ENCODE measurements at places on chromosomes 1 and 21.

GRCh38 chr1:235610157-235610556, 39.4 kb downstream of the GNG4 start:
- no peak for DNase-seq

DNA sequence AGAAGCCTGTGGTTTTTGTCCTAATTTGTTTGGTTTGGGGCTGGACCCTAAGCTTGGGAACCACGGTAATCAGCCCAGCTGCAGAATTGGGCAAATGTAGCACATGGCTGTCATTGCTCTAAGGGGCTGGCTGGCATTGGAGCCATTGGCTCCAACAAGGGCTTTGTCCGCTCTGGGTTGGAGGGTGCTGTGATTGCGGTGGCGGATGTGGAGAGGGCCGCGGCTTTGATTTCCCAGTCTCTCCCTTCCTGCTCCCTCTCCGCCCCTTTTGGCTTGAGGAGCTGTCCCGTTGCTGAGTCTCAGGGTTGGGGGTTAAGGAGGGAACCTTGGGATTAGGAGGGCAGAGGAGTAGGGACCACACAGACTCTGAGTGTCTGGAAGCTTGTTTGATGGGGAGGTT, 91.7 kb upstream of the CD34 start:
- no peak for DNase-seq

GRCh38 chr1:156523801-156524480, 23.4 kb upstream of the MEF2D start:
- DNase-seq, result no peak

DNA sequence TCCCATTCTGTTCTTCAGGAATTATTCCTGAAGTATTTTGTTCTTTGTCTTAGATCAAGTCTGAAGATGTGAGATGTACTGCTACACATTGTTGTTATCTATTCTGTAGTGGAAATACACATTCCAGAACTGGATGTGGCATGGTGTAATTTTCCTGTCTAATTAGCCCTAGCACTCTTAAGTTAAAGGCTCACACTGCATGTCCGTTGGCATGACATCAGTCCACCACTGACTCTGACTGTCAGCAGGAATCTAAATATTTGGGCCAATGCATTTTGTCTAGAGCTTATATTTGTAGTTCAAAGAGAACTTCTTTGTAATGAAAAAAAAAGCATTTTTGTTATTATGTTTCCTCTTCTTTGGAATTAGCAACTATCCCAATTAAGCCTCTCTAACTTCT, 201.0 kb downstream of the S1PR1 start:
- DNase-seq, result no peak

- peak; percentile 81 for DNase-seq
Measured at GRCh38 chr1:229003233-229004031, 267.5 kb upstream of the RAB4A start.

GRCh38 chr1:166479052-166479631, 312.3 kb upstream of the FAM78B start:
- no peak for DNase-seq

DNA sequence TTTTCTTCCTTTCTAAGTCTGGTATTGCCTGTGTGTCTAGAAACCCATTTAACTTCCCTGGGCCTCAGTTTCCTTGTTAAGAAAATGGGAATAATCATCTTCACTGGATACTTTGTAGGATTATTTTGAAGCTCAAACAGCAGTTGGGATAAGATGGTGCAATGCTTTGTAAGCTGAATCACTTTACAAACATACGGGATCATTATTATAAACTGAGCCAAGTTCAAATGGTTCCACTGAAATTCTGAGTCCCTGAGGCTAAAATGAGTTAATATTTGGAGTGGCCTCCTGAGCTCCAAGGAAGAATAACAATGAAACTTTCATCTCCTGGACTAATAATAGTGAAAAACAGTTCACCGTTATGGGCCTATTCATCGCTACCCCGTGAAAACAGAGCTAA, 388.0 kb downstream of the PLPP3 start:
- DNase-seq, result no peak

GRCh38 chr1:58746757-58747156, 37.1 kb downstream of the JUN start:
- DNase-seq, result no peak

DNA sequence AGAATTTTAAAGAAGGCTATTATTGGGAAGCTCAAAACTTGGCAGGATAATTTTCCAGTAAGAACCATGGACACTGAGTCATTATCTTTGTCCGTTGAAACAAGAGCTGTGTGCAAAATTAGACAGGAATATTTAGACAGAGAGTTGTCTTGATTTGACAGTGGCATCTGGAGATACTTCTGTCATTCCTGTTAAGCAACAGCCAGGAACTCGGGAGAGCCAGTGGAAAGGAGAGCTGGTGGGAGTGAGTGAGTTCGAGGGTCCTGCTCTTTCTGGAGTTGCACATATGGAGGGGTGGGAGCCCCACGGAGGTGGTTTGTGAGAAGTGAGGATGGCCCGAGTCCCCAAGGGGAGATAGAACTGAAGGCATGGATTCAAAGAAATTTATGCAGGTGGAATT, 3.1 kb downstream of the COQ8A start:
- no peak for DNase-seq

- no peak for DNase-seq
Measured at GRCh38 chr1:109910963-109911798, 532 bp downstream of the CSF1 start.

GRCh38 chr1:222167111-222167510, 380.8 kb downstream of the HHIPL2 start:
- no peak for DNase-seq

DNA sequence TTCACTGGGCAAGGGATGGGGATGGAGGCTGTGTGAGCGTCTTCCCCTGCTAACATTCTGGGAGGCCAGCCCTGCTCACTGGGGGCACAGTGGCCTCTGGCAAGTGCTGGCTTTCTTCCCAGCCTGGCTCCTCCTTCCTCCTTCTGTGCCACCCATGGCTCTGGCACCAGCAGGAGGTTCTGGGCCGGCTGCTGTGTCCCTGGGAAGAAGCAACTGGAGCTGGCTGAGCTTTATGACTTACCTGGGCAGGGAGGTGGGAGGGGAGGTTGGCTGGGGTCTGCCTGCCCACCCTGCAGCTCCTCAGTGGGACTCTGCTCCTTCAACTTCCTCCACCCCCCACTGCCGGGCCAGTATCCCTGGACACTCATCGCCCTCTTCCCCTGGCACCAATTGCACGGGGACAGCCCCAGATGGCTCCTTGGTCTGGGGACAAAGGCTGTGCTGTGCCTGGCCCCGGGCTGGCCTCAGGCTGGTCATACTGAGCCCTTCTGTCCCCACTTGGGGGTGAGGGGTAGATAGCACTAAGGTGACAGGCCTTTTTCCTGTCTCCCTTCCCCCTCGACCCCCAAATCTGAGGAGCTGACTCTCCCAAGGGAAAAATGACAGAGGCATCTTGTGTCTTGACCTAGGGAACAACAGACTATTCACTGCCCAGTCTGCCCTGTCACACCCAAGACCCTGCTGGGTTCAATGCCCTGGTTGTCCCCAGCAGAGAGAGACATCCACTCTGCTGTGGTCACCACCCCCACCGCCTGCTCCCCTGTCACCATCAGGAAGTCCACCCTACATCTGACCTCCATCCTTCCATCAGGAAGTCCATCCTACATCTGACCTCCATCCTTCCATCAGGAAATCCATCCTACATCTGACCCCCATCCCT, 14.4 kb downstream of the CDK18 start:
- peak; percentile 81 for DNase-seq

DNA sequence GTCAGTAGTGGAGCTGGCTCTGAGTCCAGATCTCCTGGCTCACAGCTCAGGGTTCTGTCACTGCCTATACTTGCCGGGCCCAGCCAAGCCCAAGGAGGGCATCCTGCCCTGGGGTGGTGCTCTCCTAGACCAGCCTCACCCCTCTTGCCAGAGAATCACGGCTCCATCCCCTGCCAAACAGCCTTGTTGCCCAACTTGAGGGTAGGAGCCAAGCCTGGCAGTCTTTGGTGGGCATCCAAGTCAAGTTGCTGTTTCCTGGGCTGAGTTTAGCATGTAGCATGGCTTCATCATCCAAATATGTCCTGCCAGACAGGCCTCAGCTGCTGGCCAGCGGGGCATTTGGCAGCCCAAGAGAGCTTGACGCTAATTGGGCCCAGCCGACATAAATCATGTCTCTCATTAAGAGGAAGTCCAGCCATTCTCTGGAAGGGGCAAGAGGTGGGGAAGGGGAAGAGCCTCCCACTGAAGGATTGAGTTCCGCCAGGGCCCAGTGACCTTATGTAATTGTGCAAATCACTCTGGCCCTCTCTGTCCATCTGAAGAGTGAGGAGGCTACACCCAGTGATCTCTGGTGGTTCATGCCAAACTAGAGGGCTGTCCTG, 22.6 kb upstream of the TRABD2B start:
- DNase-seq, result no peak

DNA sequence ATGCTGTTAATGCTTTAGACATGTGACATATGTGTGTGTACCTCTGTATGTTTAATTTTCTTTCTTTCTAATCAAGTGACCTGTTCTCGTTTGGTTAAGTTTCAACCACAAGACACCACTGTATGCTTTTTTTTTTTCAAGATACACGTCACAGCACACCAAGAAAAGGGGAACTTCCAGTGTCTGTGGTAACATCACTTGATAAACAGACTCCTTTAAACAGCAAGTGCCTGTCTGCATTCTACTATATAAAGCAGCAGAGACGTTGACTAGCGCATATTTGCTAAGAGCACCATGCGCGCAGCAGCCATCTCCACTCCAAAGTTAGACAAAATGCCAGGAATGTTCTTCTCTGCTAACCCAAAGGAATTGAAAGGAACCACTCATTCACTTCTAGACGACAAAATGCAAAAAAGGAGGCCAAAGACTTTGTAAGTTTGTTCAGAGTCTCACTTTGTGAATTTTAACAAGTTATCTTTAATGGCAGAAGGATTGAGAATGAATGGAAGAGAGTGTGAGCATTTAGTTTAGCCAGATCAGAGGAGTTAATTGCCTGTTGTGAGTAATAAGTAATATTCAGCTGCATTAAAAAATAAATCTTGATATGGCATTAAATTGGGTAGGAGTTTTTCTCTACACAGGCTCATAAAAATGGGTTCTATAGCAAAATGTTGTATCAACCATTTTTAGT, at the start of gene RGS1:
TSS of gene RGS1 (plus strand) at position 275 of the 691 bp plus-strand sequence. CDS start at position 295, 20 bp downstream.
- DNase-seq, result peak; percentile 6

DNA sequence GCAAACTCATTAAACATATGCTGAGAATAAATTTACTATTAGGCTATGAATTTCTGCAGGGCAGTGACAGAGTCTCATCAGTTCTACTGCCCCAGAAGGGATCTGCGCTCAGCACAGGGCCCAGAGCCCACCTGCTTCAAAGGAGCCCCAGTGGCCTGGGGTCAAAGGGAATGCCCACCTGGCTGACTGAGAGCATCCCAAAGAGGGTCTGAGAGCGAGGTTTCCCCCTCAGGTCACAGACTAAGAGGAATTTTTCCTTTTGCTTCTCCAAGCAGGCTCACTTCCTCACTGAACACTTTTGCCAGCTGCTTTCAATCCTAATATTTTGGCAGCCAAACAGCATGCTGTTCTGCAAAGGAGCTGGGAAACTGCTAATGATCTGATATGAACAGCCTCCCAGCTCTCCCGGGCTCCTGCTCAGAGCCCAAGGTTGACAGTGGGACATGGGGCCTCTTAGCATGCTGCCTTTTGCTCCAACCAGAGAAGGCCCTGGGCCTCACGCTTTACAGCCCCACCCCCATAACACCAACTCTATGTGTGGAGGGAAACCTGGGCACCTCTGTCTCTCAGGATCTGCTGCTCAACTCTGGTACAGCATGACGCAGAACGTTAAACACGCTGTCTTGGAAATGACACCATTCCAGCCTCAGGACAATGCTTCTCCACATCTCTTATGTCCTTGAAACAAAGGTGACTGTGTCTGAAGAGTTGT, 70.7 kb upstream of the SYT6 start:
- no peak for DNase-seq

GRCh38 chr1:151137789-151138188, 8.6 kb downstream of the SEMA6C start:
- no peak for DNase-seq

Data from amygdala (tissue), 56 donors.